LHCN-M2 (cell line): ENCODE measurements at places on chromosomes 16 and 17.
A peak's percentile ranks its signal among the peaks of the same experiment; 100 is the strongest.

DNA sequence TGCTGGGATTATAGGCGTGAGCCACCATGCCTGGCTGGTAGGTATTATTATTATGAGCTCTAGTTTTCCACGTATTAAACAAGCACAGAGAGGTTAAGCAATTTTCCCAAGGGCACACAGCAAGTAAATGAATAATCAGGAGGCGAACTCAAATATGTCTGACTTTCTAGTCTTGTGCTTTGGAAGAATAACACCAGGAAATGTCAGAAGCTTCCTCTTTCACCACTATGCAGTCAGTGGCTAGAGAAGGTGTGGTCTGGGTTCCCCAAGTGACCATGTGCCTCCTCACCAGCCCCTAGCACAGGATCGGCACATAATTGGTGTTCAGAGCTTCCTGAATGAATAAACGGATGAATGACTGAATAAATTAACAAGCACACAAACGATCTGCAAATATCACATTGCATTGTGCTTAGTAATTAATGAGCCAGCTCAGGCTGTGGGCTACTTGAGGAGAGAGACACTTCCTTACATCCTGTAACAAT, 21.6 kb upstream of the SCNN1B start:
- DNase-seq: no peak

DNA sequence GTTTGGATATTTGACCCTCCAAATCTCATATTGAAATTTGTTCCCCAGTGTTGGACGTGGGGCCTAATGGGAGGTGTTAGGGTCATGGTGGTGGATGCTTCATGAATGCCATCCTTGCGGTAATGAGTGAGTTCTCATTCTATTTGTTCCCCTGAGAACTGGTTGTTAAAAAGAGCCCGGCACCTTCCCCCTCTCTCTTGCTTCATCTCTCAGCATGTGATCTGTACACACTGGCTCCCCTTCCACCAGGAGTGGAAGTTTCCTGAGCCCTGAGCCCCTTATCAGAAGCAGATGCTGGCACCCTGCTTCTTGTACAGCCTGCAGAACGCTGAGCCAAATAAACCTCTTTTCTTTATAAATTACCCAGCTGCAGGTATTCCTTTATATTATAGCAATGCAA, 25.6 kb downstream of the PIK3R6 start:
- no peak for DNase-seq

DNA sequence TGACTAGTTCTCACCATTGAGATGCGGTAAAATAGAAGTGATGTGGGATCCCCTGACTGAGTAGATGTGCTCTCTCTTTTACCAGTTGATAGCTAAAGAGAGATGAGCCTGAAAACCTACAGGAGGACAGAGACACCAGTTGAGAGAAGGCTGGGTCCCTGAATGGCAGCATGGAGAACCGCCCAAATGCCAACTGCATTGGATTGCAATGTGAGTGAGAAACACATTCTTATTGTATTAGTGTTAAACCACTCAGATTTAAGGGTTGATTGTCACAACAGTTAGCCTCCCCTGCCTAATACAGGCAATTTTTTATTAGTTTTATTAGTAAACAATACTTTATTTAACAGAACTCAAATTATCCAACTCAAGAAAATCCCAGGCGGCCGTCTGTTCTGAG, 61.2 kb downstream of the SPACA3 start:
- no peak for DNase-seq

GRCh38 chr17:77319211-77320043, 178.7 kb downstream of the SEC14L1 start:
- peak; percentile 92 for DNase-seq

DNA sequence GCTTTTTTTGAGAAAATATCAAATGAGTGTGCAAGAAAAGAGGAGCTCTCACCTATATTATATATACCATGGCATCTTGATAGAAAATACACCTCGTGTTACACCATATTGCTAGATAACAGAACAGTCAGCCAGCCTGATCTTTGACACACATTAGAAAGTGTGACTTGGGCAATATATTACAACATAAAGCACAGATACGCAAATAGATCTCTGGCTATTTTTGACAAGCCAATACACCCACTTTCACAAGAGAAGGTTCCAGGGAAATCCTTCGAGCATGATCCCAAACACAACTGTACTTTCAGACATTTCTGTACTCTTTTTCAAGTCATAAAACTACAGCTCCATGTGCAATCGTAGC, 9.4 kb downstream of the GGA2 start:
- DNase-seq: no peak

- DNase-seq: no peak
These were observed 76.0 kb downstream of the N4BP1 start for GRCh38 chr16:48533931-48534330.

DNA sequence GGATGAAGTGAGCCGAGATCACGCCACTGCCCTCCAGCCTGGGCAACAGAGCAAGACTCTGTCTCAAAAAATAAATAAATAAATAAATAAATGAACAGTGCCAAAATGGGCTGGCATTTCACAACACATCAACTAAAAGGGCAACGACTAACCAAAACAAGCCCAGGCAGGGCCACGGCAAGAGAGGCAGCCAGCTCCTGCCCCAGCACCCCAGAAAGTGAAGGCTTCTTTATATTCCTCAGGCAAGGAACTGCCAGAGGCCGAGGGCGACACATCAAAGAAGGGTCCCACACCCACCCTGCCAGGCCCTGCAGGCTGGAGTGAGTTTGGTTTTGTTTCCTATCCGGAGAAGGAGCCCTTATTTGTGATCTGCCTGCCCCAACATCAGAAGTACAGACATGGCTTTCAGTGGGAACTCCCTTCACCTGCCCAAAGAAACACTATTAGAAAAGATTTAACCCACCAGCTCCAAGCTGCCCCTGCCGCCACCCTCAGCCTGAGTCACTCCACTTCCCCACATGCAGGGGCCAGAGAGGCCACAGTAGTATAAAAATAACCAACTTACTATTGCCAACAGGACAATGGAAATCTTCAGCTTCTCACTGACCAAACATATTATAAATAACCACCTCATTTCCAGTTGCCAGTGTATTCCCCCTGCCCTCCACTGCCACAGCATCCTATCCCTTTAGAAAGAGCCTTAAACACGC, 8.0 kb downstream of the FBXO31 start:
- DNase-seq: peak; percentile 50

GRCh38 chr16:71709229-71709781, 15.2 kb downstream of the PHLPP2 start:
- DNase-seq: peak; percentile 78

- DNase-seq: no peak
These were observed 73.1 kb downstream of the USP32 start for GRCh38 chr17:60318830-60319229.

DNA sequence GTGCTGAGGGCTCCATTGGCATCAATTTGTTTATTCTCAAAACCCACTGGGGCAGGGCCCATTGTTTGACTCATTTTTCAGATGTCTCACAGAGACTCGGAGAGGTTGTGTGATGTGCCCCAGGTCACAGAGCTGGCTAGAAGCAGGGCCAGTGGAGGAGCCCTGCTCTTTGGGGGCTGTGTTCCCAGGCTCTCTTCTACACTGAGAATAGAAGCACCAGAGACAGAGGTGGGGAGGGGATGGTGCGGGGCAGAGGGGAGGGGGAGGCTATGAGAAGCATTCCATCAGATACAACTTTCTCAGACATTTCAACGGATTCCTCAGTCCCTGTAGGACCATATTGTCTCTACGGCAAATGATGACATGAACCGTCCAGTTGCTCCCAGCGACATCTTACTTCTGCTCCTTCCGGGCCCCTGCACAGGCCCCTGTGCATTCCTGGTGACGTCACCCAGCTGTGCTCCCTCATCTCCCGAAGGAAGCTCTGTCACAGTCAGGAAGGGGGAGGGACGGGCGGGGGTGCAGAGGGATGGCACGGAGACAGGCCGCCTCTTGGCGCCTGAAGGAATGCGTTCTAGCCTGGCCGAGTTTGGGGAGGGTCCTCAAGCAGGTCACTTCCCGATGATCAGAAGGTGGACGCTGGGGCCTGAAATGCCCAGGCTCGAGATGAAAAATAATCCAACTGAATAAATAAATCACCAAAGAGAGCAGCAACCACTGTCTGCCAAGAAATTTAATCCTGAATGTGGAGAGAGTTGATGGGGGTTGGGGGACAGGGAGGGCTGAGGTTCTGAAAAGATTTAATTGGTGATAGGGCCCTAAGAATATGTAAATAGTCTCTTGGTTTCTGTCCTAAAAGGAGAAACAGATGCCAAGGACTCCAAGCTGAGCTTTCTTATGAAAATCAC, 114.1 kb downstream of the NOG start:
- peak; percentile 86 for DNase-seq

- DNase-seq: no peak
These were observed 114.3 kb upstream of the C16orf82 start for GRCh38 chr16:26952411-26952810.

DNA sequence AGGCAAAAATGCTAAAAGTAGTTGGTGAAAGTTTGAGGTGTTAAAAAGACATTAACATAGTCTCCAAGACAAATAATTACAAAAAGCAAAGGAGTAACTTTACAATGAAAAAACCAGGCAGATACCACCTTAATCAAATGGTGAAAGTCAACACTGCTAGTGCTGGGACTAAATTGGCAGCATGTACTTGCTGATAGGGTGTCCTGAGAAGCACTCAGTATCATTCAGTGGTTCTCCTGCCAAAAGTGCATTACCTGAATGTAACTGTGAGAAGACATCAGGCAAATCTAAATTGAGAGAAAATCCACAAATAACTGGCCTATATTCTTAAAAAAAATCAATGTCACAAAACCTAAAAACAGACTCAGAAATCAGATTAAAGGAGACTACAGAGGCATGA, 8.0 kb downstream of the KIAA0753 start:
- no peak for DNase-seq

DNA sequence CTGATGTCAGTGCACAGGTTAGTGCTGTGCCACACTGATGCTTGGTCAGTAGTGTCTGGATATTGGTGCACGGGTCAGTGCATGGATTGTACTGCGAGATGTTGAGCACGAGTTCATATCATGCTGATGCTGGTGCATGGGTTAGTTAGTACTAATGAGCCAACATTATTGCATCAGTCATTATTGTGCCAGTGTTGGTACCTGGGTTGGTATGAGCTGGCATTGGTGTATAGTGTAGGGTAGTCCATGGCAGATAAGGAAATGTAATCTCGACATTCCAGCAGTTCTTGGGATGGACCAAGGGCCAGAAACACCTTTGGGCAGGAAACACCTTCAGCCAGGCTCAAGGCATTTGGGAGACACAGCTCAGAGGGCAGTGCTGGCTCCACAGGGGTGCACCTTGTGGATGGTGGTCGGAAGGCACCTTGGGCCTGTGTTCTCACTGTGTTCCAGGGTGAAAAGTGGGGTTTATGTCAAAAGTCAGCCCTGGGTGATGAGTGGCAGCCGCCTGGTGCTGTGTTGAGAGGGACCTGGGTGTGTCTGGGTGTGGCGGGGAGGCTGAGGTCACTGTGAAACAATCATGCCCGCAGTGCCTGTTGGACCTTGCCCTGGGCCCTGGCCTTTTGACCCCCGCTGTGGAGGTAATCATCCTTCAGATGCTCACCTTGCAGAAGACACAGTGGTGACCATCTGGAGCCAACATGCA, 100.7 kb upstream of the ZNF469 start:
- DNase-seq: no peak

DNA sequence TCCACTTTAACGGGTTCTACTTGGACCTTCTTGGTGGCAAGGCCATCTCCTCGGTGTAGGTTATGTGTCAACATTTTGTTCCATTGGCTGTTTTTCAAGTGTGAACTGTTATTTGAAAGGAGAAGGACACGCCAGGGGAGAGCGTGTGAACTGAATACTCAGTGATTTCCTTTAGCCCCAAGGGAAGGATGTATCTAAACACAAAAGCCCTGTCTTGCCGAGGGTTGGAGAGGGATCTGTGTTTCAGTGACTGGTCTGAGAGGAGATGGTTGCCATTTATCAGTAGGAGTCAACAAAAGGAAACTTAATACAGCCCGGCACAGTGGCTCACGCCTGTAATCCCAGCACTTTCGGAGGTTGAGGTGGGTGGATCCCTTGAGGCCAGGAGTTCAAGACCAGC, 50.0 kb downstream of the USP10 start:
- DNase-seq: no peak

GRCh38 chr17:2418572-2418971, 17.7 kb upstream of the MNT start:
- DNase-seq: no peak

DNA sequence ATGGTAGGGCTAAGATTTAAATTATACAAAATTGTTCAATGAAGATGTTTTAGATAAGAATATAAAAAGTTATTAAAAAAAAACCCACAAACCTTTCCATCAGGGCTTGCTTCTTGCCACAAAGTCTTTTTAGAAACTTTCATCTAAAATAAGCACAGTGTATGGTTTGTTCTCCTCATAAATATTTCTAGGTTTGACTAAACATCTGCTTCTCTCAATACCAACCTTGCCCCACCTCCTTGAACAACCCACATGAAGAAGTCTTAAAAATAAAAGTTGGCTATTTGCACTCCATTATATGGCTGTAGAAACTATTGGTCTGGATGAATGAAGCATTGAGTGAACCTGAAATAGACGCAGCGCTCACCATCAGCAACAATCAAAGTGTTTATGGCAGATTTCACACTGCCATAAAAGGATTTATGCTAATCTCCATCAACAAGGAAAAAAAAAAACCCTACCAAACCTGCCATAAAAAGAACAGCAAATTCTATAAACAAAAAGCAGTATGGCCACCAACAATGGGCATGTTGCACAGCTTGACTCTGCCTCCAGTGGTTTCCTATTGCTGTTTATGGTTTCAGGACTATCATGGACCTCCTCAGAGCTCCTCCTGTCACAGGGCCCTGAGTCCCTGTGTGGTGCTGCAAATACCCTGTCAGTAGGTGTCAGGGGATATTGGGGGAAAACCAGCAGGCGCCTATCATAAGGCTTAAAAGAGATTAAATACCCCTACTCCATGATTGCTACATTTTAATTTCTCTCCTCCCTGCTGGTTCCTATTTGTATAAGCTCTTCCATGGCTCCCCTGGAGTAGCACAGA, 37.6 kb downstream of the SNX11 start:
- no peak for DNase-seq
